ENCODE measurements at places on chromosomes 4 and X.

GRCh38 chr4:8188743-8189550, 10.1 kb upstream of the SH3TC1 start:
- no peaks in the 10 kb centered on the region for H3K4me1 ChIP-seq
- H3K27ac ChIP-seq, result no peak overlapping the region
- no peak for DNase-seq
- H3K36me3 ChIP-seq, result no peaks in the 10 kb centered on the region
- no peaks in the 10 kb centered on the region for H3K27me3 ChIP-seq

GRCh38 chr4:173573286-173573685, 43.3 kb upstream of the HAND2 start:
- no peak overlapping the region for H3K4me3 ChIP-seq
- H3K27ac ChIP-seq, result no peak overlapping the region
- no peaks in the 10 kb centered on the region for H3K4me1 ChIP-seq
- H3K36me3 ChIP-seq, result no peaks in the 10 kb centered on the region

- H3K27me3 ChIP-seq, result no peaks in the 10 kb centered on the region
- no peak overlapping the region for H3K4me3 ChIP-seq
- DNase-seq, result no peak
- no peak overlapping the region for H3K27ac ChIP-seq
- H3K4me1 ChIP-seq, result no peaks in the 10 kb centered on the region
Measured at GRCh38 chr4:117641519-117641918, 392.8 kb upstream of the NDST3 start.

- H3K36me3 ChIP-seq, result no peaks in the 10 kb centered on the region
- no peak for DNase-seq
- no peaks in the 10 kb centered on the region for H3K27me3 ChIP-seq
- no peak overlapping the region for H3K27ac ChIP-seq
Measured at GRCh38 chr4:39571504-39571903, 44.3 kb upstream of the UGDH start.

- no peak overlapping the region for H3K27ac ChIP-seq
- no peak for DNase-seq
- H3K36me3 ChIP-seq, result no peaks in the 10 kb centered on the region
- no peaks in the 10 kb centered on the region for H3K27me3 ChIP-seq
- no peaks in the 10 kb centered on the region for H3K4me1 ChIP-seq
- H3K4me3 ChIP-seq, result no peak overlapping the region
Measured at GRCh38 chrX:150303386-150304097, 59.6 kb upstream of the MAMLD1 start.
